Stimulated activated CD4-positive, alpha-beta T cell treated with anti-CD3 and anti-CD28 coated beads, Interleukin-4, amount 100 ng/mL, for 24 hours (primary cell): ENCODE measurements at places on chromosomes 3 and 15.

DNA sequence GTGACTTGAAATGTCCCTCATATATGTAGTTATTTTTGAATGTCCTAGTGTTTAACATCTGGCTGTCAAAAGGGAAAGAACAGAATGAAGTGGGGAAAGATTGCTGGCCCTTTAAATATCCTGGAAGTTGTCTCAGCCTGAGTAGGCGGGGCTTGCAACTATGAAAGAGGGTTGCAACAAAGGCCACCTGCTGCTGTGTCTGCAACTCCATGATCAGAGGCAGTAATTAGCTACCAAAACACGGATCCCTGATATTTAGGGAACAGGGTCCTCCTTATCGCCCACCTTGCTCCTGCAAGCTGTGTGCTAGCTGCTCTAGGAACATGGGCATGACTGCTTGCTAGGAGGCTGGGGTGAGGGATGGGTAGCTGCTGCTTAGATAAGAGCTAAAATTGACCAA, 100.2 kb upstream of the CFAP20DC start:
- no peak for DNase-seq

DNA sequence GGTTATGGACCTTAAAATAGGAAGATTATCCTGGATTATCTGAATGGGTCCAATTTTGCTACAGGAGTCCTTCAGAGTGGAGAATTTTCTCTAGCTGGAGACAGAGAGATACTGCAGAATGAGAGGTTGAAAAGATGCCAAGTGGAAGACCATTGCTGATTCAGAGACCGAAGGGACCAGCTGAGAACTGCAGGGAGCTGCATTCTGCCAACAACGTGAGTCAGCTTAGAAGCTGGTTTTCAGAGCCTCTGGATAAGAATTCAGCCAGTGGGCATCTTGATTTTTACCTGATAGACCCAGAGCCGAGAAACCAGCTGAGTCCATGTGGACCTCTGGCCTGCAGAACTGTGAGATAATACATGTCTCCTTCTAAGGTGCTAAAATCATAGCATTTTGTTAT, 234.0 kb downstream of the NR2F2 start:
- DNase-seq: no peak

DNA sequence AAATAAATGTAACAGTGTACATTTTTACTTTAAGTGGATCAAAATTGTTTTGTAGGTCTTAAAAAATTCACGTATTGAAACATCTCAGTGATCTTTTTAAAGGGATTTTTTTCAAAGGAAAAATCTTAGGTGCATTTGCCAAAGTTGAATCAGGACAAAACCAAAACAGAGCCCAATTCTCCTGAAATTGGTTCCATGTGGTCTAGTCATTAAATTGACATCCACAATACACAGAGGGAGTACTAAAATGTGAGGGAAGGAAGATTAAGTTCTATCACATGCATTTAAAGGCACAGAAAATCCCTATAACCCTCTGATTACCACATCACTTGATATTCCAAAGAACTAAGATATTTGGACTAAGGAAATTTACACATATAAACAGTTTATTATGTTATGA, 39.3 kb upstream of the HDC start:
- DNase-seq: no peak

GRCh38 chr3:59698091-59698490, 648.3 kb upstream of the CFAP20DC start:
- no peak for DNase-seq

GRCh38 chr3:14335774-14336748, 66.3 kb upstream of the SLC6A6 start:
- no peak for DNase-seq
